ENCODE measurements at places on chromosomes 1 and 21.

DNA sequence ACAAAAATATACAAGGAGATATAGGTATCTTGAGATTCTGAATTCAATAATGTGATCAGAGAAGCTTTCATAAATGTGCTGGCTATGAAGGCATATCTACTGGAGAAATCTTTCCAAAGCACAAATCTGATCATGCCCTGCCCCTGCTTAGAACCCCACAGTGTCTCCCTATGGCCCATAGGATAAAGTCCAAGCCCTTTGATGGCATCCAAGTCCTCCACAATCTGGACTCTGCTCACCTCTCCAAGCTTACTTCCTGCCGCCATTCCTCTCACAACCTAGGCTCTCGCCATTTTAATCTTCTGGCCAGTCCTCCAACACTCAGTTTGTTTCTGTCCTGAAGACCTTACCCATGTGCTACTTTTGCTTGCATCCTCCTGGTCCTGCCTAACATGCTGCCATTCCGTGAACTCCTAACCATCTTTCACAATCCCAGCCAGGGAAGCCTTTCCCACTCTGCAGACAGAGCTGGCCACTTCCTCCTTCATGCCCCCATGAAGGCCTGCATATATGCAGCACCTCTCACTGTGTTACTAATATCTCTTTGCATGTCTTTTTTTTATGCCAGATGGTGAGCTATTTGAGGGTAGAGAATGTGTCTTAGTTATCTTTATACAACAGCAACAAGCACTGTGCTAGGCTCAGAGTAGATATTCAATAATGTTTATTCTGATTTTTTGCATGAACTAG, 5.6 kb upstream of the ATP1A1 start:
- DNase-seq, result no peak

DNA sequence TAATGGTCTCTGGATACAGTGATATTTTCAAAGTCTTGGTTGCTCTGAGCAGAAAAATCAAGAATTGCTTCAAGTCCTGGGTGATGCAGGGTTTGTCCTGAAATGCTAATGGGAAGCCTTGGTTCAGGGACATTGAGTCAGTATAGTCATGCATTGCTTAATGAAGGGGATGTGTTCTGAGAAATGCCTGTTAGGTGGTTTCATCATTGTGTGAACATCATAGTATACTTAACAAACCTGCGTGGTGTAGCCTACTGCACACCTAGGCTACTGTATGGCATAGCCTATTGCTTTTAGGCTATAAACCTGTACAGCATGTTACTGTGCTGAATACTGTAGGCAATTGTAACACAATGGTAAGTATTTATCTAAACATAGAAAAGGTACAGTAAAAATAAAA, 36.4 kb downstream of the TBCE start:
- DNase-seq, result no peak

- DNase-seq, result no peak
Observed at GRCh38 chr1:236844499-236845271, 49.6 kb downstream of the MTR start.

- no peak for DNase-seq
Observed at GRCh38 chr1:181646710-181647109, 163.4 kb downstream of the CACNA1E start.

GRCh38 chr1:52913537-52913936, 8.0 kb downstream of the ECHDC2 start:
- DNase-seq, result no peak

Measured in femur (tissue), 1 donor.